ENCODE measurements at places on chromosomes 5 and 9.

GRCh38 chr5:35924122-35924949, 14.1 kb downstream of the CAPSL start:
- no peak for DNase-seq

GRCh38 chr9:4111233-4112008, 188.4 kb downstream of the GLIS3 start:
- DNase-seq = no peak

- DNase-seq = no peak
Measured at GRCh38 chr9:32171339-32171738, 213.1 kb upstream of the ACO1 start.

DNA sequence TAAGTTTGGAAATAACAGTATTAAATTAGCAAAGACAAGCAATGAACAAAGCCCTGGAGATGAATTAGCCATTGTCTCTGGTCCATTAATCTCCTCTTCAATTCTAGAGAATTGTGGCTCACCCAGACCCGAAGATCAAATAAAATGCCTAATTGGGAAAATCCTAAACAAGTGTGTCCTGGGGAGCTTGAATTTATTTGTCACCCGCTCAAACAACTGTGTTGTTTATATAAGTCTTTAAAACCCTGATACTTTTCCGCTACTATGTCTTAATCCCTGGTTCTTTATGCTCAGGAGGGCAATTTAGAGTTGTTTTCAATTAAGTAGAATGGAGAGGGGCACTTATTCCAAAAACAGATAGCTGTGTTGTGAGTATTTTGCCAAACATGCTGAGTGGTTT, 128.4 kb downstream of the ANXA1 start:
- no peak for DNase-seq

DNA sequence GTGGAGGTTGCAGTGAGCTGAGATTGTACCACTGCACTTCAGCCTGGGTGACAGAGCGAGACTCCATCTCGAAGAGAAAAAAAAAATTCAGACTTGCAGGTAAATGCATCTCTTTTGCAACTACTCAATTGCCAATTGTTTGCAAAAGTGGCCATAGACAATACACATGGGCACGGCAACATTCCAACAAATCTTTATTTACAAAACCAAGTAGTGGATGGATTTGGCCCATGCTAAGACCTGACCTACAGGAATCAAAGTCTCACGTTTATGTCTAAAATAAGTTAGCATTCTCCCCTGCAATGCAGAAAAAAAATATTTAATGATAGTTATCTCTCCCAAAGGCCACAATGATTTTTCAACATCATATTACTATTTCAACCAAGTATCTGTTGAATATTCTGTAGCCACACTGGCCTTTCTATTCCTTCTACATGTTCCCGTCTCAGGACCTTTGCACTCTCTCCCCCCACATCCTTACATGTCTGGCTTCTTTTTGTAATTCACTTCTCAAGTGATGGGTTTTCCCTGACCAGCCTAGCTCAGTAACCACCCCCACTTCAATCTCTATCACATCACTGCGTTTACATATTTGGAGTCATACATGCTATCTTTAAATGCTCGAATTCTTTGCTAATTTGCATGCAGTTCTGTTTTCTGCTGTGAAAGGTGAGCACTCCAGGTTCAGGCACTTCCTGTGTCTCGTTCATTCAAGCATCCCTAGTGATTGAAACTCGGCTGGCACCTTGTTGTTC, 54.2 kb downstream of the FNBP1 start:
- DNase-seq = no peak

DNA sequence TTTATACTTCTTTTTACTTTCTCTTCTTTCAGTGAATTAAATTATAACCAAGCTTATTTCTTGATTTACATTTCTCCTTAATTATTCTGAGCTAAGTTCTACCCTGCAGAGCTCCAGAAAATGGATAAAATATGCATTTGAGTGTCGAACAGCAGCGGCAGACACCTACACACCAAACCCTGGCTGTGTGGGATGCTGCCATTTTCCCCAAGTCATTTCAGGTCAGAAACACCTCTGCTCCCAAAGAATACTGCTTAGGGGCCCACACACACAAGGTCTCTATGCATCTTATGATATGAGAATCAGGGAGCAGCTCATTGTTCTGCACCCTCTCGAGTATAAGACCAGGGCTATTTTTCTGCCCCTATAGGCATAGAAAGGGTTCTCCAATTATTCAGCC, 122.3 kb downstream of the CMYA5 start:
- no peak for DNase-seq

- DNase-seq = no peak
Measured at GRCh38 chr9:14148501-14149103, 165.3 kb downstream of the NFIB start.

DNA sequence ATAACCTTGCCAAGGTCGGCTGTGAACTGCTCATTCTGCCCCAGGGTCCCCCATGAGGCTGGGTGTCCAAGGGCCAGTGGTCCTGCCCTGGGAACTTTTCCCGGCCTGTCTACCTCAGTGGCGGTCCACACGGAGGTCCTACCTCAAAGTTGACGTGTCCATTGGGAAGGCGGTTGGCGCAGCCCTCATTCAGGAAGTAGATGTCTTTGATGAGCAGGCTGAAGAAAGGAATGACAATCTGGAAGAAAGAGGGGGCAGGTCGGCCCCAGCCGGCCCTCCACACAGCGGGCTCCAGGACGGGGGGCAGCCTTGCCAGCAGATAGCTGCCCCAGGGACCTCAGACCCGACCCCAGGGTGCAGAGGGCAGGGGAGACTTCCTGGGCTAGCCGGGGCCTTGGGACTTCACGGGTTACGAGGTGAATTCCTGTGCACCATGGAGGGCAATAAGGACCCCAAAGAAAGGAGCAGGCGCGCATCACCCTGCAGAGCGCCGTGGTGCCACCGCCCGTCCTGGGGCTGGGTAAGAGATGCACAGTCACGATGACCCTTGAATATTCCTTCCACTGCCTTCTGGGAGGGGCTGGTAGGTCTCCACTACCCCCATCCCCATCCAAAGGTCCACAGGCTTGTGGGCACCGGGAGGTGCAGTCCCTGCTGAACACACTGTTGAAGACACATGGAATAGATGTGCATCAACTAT, 42.9 kb upstream of the RNF130 start:
- DNase-seq = no peak

GRCh38 chr9:121577166-121577565, 74.3 kb upstream of the DAB2IP start:
- no peak for DNase-seq

DNA sequence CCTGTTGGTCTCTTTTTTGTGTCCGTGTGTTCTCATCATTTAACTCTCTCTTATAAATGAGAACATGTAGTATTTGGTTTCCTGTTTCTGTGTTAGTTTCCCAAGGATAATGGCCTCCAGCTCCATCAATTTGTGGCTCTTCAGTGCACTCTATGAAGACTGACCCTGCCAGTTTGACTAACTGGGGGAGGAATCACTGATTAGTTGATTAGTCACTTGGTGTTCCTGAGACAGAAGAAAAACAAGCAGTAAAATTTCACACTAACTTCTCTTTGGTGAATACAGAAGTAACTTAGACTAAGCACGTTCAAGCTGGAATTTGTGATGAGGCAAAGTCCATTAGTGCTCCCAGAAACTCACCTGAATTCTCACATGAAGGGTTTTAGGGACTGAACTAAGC, 495.8 kb upstream of the RORB start:
- no peak for DNase-seq

DNA sequence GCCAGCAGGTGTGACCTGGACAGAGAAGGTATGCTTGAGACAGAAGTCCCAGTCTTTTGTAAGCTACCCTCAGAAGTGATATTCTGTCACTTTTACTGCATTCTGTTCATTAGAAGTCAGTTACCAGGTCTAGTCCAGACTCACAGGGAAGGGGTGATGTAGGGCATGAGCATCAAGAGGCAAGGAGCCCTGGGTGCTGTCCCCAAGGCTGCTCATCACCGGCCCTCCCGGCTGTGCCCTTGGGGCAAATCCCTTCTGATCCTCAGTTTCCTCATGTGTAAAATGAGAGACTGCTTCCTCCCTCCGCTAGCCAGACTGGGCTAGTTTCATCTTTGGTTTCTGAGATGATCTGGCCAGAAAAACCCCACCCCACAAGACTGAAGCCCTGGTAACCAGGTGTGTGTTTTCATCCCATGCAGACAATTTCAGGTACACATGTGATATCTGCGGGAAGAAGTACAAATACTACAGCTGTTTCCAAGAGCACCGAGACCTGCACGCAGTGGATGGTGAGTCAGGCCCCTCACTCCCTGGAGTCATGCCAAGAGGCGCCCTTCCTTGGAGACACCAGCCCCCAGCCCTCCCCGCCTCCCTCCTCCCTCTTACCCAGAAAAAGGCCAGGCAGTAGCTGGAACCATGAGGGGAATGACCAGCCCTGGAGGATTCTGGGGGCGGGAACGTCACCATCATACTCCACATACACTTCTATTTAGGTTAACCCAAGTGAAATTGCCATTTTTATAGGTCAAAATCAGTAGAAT, 71.0 kb downstream of the AMBP start:
- no peak for DNase-seq

GRCh38 chr5:141272906-141273305, 27.7 kb downstream of the PCDHB15 start:
- DNase-seq = no peak

GRCh38 chr5:137995077-137995748, 37.7 kb downstream of the FAM13B start:
- DNase-seq = no peak

- DNase-seq = no peak
Measured at GRCh38 chr5:36602704-36603321, 3.6 kb upstream of the SLC1A3 start.

DNA sequence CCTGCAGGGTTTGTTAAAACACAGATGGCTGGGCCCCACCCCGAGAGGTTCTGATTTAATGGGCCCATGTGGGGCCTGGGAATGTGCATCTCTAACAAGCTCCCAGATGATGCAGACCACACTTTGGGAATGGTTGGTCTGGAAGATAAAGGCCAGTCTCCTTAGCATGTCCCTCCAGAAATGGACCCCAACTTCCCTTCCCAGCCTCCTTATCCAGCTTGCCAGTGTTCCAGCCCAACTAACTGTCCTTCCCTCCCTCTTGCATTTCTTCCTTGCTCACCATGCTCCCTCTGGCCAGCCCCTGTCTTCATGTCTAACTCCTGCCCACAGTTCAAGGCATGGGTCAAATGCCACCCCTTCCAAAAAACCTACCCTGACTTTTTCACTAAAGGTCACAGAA, 196.1 kb upstream of the TBC1D2 start:
- DNase-seq = no peak

DNA sequence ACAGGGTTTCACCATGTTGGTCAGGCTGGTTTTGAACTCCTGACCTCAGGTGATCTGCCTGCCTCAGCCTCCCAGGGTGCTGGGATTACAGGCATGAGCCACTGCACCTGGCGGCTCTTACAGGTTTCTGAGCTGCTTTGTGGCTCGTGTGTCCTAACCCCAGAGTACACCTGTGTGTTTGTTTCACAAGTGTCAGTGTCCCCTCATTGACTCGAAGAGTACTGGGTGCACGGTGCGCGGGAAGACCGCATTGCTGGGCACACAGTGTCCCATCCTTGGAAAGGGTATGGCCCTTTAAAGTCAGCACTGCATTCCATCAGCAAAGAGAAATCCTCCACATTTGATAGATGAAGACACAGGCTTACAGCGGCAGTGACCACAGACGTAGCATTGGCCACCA, 23.8 kb downstream of the NDST1 start:
- DNase-seq = no peak

DNA sequence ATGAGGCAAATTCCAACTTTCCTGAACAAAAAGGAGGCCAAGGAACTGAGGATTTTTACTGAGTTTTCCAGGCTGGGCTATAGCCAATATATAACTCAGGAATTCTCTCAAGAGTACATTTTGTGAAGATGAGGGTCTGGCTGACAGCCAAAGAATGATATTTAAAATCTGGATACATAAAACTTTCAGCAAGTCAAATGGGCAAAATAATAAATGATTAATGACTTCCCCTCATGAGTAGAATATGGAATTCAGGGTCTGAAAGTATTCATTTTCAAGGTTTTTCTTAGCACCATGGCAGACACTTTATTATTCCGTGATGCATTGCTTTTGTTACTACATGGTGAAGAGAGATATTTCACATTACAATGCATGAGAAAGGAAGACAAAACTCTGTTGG, 7.8 kb downstream of the FAM81B start:
- DNase-seq = no peak

GRCh38 chr9:136155576-136155975, 36.9 kb upstream of the TMEM250 start:
- no peak for DNase-seq

- DNase-seq = no peak
Measured at GRCh38 chr5:1634337-1634661, 110.5 kb upstream of the LPCAT1 start.

GRCh38 chr5:177453852-177454396, 7.3 kb downstream of the PRR7 start:
- DNase-seq = no peak

DNA sequence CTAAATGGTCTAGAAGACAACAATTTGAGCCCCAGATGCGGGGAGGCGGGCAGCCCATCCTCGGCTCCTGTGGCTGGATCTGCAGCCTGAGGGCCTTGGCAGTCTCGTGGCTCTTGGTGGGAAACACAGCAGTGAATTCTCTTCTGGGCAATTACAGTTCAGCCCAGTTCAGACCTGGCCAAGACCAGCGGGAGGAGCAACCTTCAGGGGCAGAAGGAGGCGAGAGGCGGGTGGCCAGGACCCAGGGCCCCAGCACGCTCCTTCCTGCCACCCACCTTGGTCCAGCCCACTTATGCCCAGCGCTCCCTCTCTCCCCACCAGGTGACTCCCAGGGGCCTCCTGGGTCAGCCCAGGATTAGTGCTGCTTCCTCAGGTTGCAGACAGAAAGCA, 7.8 kb downstream of the MYMK start:
- DNase-seq = no peak

- no peak for DNase-seq
Measured at GRCh38 chr9:27094640-27095298, 14.3 kb upstream of the TEK start.

DNA sequence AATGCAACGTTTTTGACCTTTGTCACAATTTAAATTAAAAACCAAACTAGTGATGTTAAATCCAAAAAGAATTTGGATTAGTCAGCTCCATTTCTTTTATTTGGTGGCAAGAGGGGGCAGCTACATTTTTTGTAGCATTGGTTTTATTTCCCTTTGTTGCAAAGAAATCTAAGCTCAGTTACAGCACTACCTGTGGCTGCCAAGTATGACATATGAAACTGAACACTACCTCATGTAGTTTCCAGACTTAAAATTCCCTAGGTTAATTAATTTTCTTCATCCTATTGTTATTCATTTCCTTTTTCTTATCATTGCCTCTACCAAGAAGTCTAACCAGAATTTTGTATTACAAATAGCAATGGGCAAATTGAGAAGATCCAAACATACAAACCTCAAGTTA, 393.5 kb downstream of the BRINP1 start:
- no peak for DNase-seq

DNA sequence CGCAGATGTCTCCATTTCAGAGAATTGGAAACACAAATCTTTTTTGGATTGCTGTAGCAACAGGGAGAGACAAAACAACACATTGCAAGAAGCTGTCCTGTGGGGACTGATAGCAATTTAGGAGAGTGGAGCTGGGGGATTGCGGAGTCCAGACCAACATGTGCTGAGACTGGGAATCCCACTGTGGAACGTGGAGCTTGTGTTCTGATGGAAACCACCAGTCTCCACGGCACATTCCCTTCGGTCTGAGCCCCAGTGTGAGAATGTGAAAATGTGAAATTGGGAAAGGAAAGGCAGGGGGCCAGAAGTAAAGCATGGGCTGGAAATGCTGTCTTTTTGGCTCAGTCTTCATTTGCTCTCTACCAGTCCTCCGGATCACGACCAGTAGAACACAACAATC, 348.8 kb upstream of the TNC start:
- no peak for DNase-seq

- DNase-seq = no peak
Measured at GRCh38 chr5:39255406-39255805, 36.0 kb upstream of the FYB1 start.
